Endothelial cell (in vitro differentiated cells): ENCODE measurements at places on chromosomes 3 and 15. TPM values are rescaled to one million over a fixed set of nuclear protein-coding genes. Genes with fewer than 3 reads are reported as not detected.

GRCh38 chr3:156554515-156554841 is 439 bp downstream of the SSR3 start:
- peak overlapping the region; percentile 30 for H3K27ac ChIP-seq
- peaks cover 2% of the 10 kb centered on the region for H3K27me3 ChIP-seq
- peak overlapping the region; percentile 93 for H3K4me3 ChIP-seq
- H3K4me1 ChIP-seq = peaks cover 35% of the 10 kb centered on the region
- no peak for DNase-seq
- peaks cover 10% of the 10 kb centered on the region for H3K36me3 ChIP-seq

GRCh38 chr15:47708161-47708980 is 8.9 kb upstream of the SEMA6D start:
- peaks cover 10% of the 10 kb centered on the region for H3K4me1 ChIP-seq
- H3K27me3 ChIP-seq = peaks cover 1% of the 10 kb centered on the region
- no peak for DNase-seq
- H3K36me3 ChIP-seq = no peaks in the 10 kb centered on the region
- no peak overlapping the region for H3K4me3 ChIP-seq

Gene CLSTN2
- total RNA-seq = 0.74 TPM

Gene MBD4
- total RNA-seq = 30.6 TPM

Gene SLC12A1
- total RNA-seq = not detected

- DNase-seq = no peak
- no peak overlapping the region for H3K4me3 ChIP-seq
- H3K27ac ChIP-seq = peak overlapping the region; percentile 48
- peaks cover 13% of the 10 kb centered on the region for H3K36me3 ChIP-seq
Observed at GRCh38 chr15:90016721-90017120, 15.6 kb downstream of the ZNF710 start.

DNA sequence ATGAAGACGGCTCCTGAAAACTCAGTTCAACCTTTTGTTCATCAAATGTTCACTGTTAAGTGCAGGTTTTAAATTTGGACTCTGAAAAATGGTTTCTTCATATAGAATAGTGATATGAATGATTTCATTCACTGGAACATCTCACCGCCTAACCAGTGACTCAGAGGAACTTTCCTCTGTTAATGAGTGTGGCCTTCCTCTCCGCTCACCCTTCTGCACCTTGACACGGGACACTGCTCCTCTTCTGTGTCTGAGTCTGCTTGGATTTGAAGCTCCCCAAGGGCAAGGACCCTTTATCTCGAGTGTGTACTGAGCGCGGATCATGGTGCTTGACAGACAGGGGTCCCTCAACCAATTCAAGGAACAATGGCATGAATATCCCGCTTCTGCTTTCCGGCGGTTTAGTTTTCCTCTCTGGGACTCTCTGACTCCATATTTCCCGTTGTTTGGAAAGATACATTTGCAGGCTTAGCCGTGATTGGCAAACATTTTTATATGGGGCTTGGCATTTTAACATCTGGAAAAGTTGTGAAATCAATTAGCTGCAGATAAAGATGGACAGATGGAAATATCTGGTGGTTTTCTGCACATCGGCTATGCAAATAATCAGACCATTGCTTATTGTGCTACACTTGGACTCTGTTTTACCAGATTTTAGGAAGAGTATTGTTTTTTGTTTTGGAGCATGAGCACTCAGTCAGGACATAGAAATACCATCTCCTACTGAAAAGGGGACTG is 20.9 kb downstream of the KBTBD8 start:
- no peak overlapping the region for H3K27ac ChIP-seq
- H3K27me3 ChIP-seq = no peaks in the 10 kb centered on the region
- no peak overlapping the region for H3K4me3 ChIP-seq
- peaks cover 4% of the 10 kb centered on the region for H3K4me1 ChIP-seq
- DNase-seq = no peak

Gene SENP7
- total RNA-seq = 36.6 TPM
